ENCODE measurements at places on chromosomes 5 and 9.

- no peak for DNase-seq
These were observed 25.3 kb downstream of the OSMR start for GRCh38 chr5:38871058-38871605.

DNA sequence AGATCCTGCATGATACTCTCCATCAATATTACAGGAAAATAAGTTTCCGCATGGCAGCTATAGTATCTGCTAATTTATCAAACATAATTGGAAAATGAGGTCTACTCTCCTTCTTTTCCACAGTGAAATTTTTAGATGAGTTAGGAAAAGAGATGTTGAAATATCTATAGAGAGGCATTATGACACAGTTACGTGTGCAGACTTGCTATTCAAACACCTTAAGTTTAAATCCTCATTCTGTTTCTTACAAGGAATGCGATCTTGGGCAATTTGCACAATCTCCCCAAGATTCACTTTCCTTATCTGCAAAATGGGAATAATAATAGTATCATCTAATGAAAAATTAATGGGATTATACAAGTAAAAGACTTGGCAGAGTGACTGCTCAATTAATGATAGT lies 91.7 kb upstream of the SLCO6A1 start:
- no peak for DNase-seq

DNA sequence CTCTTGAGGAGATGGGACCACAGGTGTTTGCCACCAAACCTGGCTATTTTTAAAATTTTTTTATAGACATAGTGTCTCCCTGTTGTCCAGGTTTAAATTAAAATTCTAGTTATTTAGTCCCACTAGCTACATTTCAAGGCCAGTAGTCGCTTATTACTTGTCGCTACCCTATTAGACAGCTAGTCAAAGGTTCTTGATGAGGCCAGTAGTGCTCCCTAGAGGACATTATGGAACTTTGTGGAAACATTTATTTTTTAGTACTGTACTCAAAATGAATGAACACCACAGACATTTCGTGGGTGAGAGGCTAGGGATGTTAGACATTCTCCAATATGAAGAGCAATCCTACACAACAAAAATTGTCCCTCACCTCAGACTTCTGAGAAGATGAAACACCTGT lies 14.4 kb upstream of the GRXCR2 start:
- no peak for DNase-seq

GRCh38 chr9:107637421-107638420 lies 148.2 kb upstream of the KLF4 start:
- DNase-seq: peak; percentile 81

- no peak for DNase-seq
These were observed 170.2 kb upstream of the NREP start for GRCh38 chr5:111927191-111927590.

DNA sequence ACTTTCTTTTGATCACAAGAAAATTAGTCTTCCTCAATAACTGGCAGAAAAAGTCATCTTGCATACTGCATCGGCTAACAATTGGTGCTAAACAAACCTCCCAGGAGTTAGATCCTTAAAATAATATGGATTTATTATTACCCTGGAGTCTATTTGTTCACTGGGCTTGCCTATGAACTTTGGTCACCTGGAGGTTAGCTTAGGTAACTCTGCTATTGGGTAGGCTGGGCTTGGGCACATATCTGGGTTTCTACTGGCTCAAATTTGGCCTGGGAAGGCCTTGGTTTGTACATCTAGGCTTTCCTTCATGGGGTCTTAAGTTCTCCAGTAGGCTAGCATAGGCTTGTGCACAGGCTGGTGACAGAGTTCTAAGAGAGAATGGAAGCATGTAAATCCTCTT lies 279.9 kb downstream of the RASEF start:
- no peak for DNase-seq

DNA sequence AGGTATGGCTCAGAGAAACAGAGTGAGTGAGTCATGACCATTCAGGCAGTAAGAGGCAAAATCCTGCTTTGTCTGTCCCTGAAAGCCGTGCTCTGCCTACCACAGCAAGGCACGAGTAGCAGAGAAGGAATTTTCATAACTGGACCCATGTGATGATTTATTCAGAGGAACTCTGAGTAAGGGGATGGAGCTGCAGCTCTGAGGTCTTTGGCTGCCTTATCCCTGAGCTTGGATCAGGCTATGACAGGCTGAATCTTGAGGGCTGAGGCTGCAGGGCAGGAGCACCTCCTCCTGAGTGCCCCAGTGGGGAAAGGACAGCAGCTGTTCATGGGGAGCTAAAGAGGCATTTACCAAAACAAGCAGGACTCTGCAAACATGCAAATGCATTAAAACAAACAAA lies 183.4 kb downstream of the PAPPA start:
- DNase-seq: peak; percentile 38

DNA sequence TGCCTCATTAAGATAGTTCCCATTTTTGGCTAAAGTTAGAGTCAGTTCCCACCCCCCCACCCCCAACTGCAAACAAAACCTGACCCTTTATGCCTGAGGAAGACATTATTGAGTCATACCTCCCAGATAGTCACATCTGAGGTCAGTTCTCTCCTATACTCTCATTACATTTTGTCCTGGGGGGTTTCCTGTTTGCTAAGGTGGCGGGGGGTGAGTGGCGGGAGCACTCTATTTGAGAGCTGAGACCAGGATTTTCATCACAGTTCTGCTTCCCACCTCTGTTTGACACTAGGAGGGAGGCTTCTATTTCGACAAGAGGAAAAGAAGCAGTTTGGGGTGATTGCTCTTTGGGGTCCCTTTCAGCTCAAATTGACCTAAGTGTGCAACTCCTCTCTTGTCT lies 59.4 kb upstream of the ICE1 start:
- DNase-seq: no peak

GRCh38 chr5:56766926-56767325 lies 48.4 kb upstream of the MAP3K1 start:
- no peak for DNase-seq

DNA sequence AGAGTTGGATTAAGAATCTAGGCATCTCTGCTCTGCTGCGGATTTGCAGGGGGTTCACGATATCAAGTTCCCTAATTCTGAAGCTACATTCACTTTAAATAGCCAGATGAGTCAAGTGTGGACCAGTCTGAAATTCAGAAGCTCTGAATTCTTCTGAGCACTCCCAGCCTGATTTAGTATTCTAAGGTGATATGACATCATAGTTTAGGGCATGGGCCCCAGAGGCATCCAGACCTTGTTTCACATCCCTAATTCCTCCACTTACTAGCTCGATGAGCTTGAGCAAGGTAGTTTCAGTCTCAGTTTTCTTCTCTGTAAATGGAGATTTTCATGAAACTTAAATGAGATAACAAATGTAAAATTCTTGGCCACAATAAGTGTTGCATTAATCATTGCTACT lies 65.2 kb downstream of the TMEM167A start:
- no peak for DNase-seq

GRCh38 chr5:82738681-82739269 lies 338.4 kb downstream of the TMEM167A start:
- DNase-seq: no peak

DNA sequence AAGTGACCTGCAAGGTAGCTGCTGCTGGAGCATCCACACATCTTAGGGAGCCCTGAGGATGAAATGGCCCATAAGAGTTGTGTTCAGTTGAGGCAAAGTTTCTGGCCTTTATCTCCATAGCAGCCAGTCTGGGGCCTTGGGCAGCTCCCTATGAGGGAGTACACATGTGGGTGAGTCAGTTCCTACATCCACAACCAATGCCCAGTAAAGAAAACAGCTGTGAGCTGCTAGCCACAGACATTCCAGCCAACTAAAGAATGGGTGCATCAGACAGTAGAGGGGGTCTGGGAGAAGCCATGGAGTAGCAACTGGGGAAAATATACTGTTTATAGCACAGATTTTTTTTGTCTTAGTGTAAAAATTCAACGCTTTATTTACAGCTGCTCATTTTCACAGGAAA lies 720.7 kb downstream of the TLE1 start:
- DNase-seq: peak; percentile 46

DNA sequence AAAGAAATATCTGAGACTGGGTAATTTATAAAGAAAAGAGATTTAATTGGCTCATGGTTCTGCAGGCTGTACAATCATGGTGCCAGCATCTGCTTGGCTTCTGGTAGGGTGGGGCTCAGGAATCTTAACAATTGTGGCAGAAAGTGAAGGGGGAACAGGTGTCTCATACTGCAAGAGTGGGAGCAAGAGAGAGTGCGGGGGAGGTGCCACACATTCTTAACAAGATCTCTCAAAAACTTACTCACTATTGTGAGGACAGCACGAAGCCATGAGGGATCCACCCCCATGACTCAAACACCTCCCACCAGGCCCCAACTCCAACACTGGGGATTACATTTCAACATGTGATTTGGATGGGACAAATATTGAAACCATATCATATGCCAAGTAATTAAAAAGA lies 70.1 kb upstream of the PANK3 start:
- DNase-seq: no peak
